ENCODE measurements at places on chromosomes 13 and 19.

DNA sequence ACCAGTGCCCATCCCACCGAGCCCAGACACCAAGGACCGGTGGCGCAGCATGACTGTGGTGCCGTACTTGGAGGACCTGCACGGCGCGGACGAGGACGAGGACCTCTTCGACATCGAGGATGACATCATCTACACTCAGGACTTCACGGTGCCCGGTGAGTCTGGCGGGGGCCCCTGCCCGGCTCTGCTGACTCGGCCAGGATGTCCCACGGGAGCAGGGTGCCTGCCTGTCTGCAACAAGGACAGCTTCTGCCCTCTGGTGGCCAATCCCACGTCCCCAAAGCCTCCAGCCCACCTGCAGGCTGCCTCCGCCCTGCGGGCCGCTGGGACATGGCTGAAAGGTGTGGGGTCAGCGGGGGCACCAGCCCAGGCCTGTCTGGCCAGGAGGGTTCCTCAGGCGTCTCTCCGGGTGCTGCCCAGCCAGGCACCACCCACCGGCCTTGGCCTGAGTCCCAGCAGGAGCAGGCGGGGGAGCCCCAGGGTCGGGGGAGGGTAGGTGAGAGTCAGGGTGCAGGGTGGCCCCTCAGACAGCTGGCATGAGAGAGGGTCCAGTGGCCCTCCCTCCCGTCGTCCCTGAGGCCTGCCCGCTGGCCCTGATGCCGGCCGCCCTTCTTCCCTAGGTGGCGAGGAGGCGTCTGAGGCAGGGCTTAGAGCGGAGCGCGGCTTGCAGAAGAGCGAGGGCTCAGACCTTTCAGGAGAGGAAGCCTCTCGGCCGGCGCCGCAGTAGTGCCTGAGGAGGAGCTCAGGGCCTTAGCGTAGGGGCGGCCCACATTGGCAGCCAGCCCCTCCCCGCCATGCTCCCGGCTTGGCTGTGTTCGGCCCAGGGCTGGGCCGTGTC is 14.6 kb downstream of the CBARP start:
- DNase-seq = no peak

DNA sequence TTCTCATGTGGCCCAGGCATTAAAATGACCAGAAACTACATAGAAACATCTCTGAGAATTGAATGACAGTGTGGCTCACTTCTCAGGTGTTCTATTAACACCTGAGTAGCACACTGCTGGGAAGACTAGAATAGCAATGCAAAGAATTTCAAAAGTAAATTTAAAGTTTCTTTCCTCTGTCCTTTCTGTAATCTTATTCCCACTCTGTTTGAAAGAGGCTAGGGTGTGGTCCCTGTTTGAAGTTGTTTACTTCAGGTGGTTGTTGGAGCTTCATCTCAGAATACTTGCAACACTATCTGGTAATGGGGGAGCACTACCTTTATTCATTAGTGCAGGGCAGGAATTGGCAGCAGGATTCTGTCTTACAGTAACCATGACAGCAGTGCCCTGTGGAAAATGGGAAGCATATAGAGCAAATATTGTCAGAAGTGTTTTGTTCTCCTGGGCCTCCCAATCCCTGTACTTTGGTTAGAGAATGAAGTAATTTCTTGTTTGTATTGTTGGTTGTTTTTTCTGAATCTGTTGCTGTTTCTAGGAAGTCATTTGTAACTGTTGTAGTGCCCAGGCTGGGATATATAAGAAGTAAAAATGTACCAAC is 1210.2 kb upstream of the ATXN8OS start:
- DNase-seq = no peak

DNA sequence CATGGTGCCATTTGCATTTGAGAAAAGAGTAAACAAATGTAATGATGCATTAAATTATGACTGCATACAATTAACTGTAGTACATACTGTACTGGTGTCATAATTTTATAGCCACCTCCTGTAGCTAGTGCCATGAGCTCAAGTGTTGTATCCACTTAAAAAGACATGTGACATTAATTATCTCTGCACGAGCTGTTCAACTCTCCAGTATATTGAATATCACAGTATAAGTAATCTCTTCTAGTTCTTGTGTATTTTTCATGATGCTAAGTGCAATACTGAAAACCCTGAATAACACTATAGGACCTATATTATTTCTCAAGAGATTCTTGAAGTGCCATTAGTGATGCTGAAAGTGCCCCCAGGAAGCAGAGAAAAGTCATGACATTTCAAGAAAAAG is 387.3 kb downstream of the PCDH17 start:
- no peak for DNase-seq

DNA sequence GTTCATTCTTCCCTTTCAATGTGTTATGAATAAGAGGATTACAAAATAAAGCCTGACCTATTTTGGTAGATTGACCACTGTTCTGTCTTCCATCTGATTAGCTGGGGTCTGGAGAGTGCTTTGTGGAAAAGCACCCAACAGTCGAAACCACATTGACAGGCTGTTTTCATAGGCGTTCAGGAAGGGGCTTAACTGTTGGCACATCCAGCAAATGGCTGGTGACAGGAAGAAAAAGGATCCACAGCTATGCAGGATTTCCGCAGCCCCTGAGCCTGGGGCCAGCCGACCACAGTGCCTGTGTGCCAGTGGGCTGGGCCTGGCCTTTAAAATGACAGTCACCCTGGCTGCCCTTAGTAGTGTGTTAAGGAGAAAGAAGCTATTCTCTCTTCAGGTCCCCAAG is 113.3 kb downstream of the SIPA1L3 start:
- no peak for DNase-seq

GRCh38 chr19:38729653-38730469 is 14.4 kb downstream of the CAPN12 start:
- peak; percentile 81 for DNase-seq

DNA sequence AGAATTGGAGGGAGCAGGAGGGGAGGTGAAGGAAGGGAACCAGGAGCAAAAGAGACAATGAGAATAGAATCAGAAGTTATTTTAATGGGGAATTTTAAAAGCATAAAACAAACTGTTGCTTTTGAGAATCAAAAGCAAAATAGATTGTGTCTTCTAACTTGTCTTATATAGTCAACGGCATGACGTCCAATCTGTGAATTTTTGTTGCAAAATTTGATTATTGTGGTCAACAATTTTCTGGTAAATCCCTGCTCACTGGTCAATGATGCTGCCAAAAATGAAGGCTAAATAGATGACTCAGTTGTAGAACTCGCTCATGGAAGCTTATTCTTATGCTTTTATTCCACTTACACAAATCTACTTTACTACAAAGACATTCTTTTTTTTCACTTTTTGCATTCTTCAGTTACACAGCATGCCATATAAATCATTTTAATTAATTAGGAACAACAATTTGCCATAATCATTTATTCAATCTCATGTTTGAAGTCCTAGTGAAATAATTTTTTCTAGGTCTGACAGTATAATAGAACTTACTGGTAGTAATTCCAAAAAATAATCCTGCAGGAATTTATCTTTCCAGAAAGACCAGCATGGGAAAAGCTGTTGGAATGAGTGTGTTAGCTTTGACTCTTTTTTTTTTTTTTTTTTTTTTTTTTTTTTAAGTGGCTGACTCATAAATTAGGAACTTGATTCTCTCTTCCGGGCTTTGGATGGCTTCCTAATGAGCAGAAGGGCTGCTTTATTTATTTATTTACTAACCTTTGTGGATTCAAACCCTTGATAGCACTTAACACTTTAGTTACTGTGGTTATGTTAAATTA is 256.9 kb downstream of the SPRY2 start:
- no peak for DNase-seq

Measured in natural killer cell treated with Interleukin-12 subunit alpha and Interleukin-12 subunit beta and Interleukin-15 and Interleukin-18, amount 100 ng/mL, for 72 hours (primary cell).